ENCODE measurements at places on chromosomes 11 and 22.

DNA sequence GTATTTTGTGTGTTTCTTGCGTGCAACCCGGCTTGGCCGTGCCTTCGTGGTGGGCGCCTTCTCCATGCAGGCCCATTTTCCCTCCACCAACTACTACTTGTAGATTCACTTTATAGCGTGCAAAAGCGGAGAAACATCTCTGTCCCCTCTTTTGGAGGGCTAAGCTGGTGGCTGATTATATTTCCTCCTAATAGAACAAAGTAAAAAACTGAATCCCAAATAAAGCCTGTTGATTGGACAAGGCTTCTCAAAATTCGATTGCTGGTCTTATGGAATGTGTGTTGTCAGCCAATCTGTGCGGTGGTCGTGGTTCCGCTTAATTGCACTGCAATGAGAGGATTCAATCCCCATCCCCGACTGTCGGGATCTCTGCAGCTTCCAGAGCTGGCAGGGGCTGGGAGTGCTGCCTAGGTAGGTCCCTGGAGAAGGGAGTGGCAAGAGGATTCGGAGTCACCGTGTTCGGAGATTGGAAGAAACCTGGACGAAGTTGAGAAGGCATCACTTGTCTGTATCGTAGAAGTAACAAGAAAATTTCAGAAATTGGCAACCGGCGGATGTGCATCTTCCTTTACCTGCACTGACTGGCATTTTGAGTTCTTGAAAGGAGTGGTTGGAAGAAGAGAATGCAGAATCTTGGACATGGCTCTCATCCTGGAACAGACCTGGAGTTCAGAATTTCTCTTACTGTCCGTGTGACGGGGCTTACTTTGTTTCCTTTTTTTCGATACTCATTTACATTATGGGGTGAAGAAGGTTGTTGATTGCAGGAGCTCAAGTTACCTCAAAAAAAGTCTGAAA is 1.1 kb downstream of the HMGXB4 start:
- no peak for DNase-seq

DNA sequence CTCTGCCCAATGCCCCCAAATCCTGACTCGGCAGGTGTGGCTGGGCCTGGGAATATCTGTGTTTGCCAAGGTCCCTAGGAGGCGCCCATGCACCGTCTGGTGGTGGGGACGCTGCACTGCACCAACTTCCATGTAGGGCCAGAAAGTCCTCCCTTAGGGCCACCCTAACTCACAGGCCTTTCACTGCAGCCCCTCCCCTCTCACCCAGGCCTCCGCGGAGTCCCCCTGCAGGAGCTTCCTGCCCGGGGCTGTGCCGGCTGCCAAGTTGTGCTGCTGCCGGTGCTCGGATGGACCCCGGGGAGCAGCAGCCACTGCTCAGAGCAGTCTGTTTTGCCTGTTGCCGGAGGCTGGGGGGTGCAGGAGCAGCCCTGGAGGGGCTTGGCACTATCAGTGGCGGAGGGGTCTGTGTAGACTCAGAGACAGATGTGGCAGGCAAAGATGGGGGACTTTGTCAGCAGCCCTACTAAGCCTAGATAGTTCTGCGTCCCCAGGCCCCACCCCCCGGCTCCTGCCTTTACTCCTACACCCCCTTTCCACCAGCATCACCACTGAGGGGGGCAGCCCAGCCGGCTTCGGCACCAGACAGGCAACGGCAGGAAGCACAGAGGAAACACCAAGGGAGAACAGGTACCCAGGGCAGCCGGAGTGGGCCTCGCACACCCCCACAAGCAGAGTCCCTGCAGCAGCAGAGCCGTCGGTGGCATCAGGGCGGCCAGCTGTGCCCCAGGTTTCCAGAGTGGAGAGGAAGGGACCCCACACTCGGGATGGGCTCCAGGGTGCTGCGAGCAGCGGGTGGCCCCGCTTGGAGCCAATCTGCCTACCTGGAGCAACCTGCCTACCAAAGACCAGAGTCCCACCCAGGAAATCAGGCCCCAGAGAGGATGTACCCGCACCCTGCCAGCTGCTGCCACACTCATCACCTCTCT is 124.3 kb downstream of the TRIM29 start:
- DNase-seq: no peak

- no peak for DNase-seq
These were observed 109.7 kb upstream of the NAV2 start for GRCh38 chr11:19602891-19603290.

DNA sequence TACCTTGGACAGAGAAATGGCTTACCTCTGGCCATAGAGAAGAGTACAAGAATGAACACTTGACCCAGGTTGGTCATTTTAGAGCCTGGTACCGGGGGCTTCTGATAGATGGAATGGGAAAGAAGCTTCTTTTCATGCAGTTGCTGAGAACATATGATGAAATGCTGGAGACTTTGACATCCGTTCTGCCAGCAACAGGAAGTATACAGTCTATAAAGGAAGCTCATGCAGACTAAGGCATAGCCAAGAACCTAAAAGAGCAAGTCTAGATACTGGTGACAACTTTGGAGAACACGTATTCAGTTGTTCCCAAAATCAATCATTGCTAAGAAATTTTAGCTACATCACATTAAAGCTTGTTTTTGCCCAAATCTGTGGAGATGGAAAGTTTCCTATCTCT is 894.6 kb downstream of the METTL15 start:
- no peak for DNase-seq

DNA sequence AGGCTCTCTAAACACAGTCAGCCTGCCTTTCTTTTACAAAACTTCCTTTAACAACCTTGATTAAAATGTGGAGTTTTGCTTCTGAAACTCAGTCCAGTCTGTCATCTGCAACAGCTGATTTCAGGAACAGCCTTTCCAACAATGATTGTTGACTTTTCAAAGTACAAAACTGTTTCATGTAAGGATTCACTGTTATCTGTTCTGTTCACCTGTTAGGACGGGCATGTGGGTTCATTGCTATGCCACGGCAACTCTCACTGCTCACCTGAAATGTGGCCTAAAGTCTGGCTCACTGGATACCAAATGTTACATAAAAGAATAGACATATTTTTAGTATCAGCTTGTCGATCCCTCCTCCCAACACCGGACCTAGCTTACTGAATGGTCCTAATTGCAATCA is 242.8 kb downstream of the LUZP2 start:
- DNase-seq: no peak

GRCh38 chr22:18024276-18024939 is at the start of gene MICAL3:
Gene MICAL3 (minus strand): TSS chr22:18024561. CDS start chr22:17906812, 117,749 bp downstream.
- no peak for DNase-seq

- no peak for DNase-seq
These were observed 12.6 kb downstream of the MMP10 start for GRCh38 chr11:102767800-102768199.

- no peak for DNase-seq
These were observed 5.0 kb downstream of the TBC1D22A start for GRCh38 chr22:46767249-46767985.

DNA sequence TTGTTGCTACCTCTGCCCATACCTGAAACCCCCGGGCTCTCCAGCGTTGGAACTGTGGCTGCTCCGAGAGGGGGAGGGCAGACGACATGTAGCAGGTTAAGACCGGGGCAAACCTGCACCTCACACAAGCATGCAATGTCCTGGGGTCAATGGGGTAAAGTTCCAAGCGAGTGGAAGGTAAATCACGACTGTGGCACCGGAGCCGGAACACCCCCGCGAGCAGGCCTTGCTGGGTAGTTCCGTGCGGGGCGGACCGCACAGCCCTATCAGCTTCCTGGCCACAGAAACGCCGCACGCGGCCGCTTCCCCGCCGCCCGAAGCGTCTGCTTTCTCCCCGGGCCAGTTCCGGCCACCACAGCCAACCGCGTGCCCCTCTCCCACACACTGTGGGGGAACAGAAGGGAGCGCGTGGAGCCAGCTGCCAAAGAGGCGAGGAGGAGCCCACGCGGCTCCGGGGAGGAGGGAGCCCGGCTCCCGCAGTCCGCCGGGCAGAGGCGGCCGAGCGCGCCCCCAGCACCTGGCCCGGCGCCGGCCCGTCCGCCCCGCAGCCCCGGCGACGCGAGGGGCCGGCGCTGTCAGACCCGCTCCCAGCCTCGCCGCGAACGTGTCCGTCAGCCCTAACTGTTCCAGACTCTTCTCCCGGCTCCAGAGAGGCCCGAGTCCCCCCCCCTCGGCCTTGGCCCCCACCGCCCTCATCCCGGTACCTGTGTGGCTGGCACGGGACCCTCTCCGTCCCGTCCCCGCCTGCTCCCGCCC is 1.6 kb downstream of the SPTBN2 start:
- no peak for DNase-seq

- no peak for DNase-seq
These were observed 7.9 kb downstream of the SIDT2 start for GRCh38 chr11:117186431-117186761.

DNA sequence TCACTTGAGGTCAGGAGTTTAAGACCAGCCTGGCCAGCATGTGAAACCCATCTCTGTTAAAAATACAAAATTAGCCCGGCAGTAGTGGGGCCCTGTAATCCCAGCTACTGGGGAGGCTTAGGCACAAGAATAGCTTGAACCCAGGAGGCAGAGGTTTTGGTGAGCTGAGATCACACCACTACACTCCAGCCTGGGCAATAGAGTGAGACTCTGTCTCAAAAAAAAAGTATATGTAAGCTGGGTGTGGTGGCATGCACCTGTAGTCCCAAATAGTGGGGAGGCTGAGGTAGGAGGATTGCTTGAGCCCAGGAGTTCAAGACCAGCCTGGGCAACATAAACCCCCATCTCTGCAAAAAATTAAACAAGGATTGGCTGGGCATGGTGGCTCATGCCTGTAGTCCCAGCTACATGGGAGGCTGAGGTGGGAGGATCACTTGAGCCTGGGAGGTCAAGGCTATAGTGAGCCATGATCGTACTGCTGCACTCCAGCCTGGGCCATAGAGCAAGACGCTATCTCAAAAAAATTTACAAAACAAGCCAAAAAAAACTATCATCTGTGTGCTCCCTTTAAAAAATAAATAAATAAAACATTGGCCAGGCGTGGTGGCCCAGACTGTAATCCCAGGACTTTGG is 10.8 kb downstream of the CRKL start:
- no peak for DNase-seq

DNA sequence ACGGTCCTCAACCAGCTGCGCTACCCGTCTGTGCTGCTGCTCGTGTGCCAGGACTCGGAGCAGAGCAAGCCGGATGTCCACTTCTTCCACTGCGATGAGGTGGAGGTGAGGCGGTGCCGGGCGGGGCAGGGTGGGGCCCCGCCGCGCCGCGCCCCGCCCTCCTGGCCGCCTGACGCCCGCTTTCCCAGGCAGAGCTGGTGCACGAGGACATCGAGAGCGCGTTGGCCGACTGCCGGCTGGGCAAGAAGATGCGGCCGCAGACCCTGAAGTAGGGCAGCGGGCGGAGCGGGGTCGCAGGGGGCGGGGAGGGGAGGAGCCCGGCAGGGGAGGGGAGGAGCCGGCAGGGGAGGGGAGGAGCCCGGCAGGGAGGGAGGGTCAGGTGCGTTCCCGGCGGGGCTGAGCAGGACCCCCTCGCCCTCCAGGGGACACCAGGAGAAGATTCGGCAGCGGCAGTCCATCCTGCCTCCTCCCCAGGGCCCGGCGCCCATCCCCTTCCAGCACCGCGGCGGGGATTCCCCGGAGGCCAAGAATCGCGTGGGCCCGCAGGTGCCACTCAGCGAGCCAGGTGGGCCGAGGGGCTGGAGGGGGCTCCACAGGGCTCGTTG is 14.7 kb downstream of the EPS8L2 start:
- no peak for DNase-seq

- DNase-seq: no peak
These were observed 203.1 kb upstream of the BLID start for GRCh38 chr11:122319085-122319484.

DNA sequence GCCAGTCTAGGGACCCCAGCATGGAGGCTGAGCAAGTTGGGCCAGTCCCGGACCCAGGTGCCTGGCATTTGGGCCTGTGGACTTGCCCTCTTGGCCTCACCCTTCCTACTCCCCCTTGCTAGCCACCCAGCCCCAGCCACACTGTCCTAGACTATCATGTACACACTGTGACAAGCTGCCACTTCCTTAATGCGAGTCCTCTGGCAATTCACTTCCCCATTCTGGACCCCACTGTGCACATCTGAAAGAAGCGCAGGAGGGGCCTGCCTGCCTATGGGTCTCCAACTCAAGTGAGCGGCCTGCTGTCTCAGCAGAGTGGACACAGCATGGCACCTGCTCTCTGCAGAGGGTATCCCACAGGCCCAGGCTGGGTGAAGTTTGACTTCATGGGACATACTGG is 68.5 kb upstream of the LMO1 start:
- no peak for DNase-seq

GRCh38 chr11:116224154-116224888 is 548.5 kb downstream of the BUD13 start:
- no peak for DNase-seq

GRCh38 chr11:17753641-17754040 is 19.1 kb downstream of the KCNC1 start:
- no peak for DNase-seq

Data from stimulated activated CD8-positive, alpha-beta memory T cell treated with anti-CD3 and anti-CD28 coated beads, Interleukin-4, amount 100 ng/mL, for 4 hours (primary cell).